HAP-1 (cell line): ENCODE measurements at places on chromosomes 5 and 9.

DNA sequence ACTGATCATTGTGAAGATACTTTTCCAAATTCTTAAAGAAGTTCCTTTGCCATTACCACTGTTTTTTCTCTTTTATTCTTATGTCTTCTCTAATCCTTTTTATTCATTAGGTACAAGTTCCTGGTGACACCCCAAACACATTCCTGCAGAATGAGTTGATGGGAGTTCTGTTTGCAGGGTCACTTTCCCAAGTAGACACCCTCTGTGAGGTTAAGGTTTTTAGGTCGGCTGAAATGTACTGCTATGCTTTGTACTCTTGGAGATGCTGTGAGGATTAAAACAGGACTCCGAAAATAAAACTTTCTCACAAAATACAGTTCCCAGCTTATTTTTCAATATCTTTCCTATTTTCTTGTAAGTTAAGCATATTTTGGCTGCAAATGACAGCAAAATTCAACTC lies 143.3 kb upstream of the TLE4 start:
- no peak for DNase-seq

DNA sequence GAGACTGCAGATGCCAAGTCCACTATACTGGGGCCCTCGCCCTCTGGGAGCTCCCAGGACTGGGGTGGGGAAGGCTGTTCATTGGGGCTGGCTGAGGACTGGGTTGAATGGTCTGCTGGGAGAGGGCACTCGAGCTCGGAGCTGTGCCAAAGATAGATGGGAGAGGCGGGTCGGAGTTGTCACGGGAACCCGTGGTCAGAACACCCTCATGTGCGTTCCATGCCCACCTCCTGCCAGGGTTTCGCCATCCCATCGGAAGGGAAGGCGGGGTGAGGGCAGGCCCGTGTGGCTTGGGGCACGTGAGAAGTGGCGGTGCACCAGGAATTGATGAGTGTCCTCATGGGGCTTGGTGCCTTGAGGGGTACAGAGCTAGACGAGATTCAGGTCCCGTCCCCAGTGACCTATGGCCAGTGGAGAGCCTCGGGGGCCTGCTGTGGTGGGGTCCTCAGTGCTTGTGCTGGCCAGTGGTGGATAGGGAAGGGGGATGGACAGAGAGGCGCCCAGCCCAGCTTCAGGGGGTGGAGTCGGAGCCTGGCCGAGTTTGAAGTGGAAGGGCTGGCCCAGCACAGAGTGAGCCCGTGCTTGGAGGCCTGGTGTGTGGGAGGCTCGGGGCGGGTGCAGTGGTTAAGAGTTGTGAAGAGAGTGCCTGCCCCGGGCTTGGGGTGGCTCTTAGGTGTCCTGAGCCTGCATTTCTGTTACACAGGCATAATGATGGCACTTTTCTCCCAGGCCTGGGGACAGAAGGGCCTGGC lies 4.3 kb downstream of the CACFD1 start:
- no peak for DNase-seq

DNA sequence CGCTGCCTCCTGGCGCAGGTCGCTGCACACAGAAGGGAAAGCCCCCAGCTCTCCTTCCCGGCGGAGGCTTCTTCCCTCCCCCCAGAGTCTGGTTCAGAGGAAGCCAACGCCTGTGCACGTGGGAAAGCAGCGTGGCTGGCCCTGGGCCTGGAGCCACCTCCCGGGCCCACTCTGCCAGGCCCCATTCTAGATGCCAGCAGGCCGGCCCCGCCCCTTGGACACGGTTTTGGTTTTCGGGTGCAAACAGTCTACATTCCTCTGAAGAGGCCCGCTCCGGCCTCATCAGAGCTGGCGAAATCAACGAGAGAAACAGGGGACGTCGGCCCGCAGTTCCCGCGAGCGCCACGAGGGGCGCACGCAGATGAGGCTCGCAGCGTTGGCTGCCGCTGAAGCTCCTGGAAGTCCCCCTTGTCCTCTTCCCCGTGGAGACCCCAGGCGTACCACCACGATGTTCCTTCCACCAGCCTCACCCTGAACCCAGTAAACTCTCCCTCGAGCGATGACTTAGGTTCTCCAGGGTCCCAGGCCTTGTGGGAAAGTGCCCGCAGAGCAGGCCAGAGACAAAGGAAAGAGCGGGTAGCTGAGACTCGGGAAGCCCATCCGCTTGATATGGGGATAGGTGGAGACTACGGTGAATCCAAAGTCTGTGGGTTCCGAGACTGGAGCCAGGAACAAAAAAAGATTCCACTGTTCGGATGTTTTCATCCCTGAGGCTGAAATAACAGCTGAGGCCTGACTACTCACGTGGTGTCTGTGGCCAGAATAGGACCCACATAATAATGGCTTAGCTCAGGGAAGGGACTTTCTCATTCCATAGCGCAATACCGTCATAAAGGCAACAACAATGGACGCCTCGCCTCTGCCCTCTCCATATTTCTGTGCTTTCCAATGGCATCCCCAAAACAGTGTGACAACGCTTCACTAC lies 64.2 kb downstream of the KLF4 start:
- peak; percentile 50 for DNase-seq

GRCh38 chr5:139676951-139677735 lies 29.0 kb downstream of the CXXC5 start:
- no peak for DNase-seq

GRCh38 chr5:30405821-30406220 lies 787.7 kb upstream of the CDH6 start:
- no peak for DNase-seq

- DNase-seq: no peak
These were observed 21.2 kb downstream of the S1PR3 start for GRCh38 chr9:89012294-89013042.

DNA sequence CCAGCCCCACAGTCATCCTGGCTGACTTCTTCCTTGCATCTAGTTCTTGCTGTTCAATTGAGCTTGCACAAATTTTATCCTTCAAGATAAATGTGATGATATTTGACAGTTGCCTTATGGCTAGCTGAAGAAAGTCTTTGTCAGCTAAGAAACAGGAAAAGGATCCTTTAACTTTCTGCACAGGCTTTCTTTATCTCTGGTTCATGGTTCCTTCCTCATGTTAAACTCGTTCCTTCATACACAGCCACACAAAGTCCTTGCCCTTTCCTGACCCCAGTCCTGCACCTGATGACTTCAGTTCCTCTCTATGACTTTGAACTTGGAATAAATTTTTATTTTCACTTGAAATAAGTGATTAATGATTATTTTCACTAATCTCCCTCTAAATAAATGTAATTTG lies 132.5 kb upstream of the PRSS3 start:
- DNase-seq: no peak

GRCh38 chr5:17120209-17120608 lies 97.2 kb upstream of the BASP1 start:
- DNase-seq: no peak

DNA sequence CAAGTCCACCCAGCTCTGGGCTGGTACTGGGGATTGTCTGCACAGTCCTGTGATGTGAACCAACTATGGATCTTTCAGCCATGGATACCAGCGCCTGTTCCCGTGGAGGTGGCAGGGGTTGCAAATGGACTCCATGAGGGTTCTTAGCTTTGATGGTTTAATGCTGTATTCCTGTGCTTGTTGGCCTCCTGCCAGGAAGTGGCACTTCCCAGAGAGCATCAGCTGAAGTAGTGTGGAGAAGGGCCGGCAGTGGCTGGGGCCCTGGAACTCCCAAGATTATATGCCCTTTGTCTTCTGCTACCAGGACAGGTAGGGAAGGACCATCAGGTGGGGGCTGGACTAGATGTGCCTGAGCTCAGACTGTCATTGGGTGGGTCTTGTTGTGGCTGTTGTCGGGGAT lies 1104.8 kb upstream of the COX7C start:
- no peak for DNase-seq
